ENCODE measurements at places on chromosomes 6 and 20. TPM values are rescaled to one million over a fixed set of nuclear protein-coding genes. Genes with fewer than 3 reads are reported as not detected.

The CNKSR3 gene
- not detected for total RNA-seq

DNA sequence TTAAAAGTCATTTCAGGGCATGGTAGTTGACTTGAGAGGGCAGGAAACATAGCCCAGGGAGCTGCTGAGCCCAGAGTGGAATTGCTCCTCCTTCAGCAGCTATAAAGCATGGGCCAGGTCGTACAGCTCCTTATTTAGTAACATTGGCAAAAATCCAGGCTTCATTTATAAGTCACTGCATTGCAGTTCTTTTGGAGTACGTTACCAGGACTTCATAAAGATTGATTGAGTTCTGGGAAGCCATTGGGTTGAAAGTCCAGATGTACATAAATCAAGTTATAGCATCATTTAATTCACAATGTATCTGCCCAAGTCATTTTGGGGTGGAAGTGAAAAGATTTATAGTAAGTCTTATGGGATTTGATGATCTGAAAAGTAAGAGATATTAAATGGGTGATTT, 53.0 kb upstream of the ANKEF1 start:
- DNase-seq: no peak

GRCh38 chr6:46539866-46540265, 48.6 kb upstream of the RCAN2 start:
- DNase-seq: no peak

The TFAP2C gene
- total RNA-seq: not detected

- DNase-seq: no peak
These were observed 434 bp downstream of the ZKSCAN4 start for GRCh38 chr6:28251661-28252008.

DNA sequence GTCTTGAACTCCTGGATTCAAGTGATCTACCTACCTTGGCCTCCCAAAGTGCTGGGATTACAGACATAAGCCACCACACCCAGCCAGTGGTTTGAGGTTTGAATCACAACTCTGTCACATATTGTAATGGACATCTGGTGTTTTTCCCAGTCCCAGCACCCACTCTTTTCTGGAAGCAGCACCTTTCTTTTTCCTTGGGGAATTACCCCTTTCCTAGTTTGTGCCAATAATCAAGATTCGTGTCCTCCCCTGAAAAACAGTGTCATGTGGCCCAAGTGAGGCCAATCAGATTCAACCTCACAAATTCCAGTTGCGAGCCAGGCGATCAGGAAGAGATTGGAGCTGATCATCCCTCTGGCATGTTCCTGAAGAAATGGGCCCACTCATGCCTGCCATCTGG, 71.7 kb upstream of the SGK1 start:
- DNase-seq: no peak

- DNase-seq: no peak
These were observed 79.3 kb upstream of the TOP1 start for GRCh38 chr20:40949346-40949745.

DNA sequence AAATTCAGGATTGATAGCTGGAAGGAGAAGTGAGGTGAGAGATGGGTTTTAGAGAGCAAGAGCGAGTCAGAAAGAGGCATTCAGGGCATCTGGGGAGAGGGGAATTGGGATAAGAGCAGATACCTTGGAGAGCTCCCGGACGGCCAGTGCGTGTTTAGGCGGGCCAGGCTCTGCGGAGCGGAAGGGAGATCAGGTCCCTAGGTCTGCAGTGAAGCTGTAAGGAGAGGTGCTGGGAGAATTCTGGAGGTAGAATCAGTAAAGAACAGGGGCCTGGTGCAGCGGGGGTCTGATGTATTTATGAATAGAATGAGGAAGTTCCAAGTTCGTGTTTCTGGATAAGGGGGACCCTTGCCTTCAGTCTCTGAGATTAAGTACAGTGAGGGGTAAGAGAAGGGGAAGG, 47.4 kb upstream of the FAM83D start:
- no peak for DNase-seq
